ENCODE measurements at places on chromosomes 4 and X.
A peak's percentile ranks its signal among the peaks of the same experiment; 100 is the strongest.

DNA sequence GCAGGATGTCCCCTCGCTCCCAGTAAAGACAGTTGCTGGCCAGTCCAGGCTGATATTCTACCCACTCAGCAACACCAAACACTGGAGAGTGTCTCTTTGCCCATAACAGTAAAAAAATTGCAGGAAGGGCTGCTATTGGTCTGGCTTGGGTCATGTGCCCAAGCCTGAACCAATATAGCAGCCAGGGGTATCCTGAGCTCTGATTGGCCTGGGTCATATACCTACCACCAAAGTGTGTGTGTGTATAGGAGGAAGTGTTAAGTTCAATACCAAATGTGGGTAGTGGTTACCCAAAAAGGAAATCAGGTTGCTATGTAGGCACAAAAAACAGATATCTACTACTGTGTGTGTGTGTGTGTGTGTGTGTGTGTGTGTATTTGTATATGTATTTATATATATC is 373.2 kb downstream of the BCOR start:
- no peak for DNase-seq

DNA sequence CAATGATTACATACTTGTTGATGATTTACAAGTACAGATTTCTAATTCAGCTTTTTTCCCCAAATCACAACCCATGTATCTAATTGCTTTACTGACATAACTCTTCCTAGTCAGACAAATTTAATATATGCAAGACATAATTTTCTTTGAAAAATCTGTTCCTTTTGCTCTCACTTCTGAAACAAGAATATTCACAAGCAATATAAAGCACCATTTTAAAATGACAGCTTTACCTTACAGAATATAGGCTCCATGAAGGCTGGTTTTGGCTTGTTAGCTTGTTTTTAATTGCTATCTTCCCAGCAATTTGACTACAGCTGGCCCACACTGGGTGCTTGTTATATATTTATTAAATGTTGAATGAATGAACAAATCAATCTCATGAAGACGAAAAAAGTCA is 24.5 kb downstream of the GPM6A start:
- DNase-seq = no peak

DNA sequence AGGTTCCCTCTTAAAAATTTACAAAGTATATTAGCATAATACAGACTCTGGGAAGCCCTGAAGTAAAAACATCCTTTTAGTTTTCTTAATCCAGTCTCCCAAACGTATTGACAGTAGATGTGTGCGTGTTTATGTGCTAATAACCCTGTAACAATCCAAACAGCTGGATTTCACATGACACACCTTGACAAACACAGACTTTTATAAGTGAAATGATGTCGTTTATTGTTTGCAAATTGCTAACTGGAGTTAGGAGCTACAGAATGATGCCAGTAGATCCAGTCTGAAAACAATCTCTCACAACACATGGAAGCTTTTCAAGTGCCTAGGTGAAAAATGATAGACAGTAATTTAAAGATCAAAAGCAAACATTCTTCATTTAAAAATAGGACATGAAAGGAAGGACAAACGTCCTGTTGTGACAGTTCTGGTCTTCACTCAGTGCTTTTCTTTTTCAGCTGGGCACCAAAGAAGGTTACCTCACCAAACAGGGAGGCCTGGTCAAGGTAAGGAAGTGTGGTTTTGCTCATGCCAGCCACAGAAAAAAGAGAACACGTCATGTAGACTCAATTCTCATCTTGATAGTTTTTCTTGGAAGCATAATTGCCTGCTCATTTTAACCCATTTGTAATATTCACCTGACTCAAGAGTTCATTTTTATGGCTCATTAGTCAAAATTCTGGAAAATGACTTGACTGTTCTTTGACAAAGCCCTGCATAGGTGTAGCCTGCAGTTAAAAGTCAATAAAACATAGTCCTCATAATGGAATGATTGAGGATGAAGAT is 32.9 kb downstream of the LAMTOR3 start:
- DNase-seq = no peak

DNA sequence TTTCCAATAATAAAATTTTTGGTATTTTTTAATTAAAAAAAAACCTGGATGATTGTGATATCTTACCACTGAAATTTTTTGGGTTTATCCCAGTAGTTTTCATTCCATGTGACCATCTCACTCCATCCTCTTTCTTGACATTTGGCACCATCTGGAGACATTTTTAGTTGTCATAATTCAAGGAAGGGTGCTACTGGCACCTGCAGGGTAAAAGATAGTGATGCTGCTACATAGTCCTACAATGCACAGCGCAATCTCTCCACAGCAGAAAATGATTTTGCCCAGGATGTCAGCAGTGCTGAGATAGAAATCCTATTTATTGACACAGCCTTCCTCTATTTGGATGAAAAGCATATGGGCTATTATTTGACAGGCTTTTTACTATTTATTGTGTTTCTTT is 79.3 kb downstream of the RBPJ start:
- DNase-seq = no peak

GRCh38 chrX:25389266-25389665 is 373.5 kb upstream of the ARX start:
- no peak for DNase-seq

DNA sequence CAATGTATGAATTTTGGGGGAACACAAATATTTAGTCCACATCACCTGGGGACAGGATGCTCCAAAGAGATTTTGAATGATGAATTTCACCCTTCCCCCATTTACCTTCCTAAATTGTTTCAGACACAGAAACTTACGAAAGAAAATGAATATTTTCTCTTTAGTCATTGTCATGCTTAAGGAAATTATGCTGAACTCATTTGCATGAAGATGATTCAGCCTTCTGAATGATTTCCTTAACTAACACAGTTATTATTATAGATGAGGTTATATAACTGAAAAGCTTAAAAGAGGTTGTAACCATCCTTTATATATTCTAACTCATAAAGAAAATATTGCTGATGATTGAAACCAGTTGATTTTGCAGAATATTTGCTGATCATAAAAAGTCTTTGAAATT is 61.1 kb downstream of the KCNIP4 start:
- no peak for DNase-seq

DNA sequence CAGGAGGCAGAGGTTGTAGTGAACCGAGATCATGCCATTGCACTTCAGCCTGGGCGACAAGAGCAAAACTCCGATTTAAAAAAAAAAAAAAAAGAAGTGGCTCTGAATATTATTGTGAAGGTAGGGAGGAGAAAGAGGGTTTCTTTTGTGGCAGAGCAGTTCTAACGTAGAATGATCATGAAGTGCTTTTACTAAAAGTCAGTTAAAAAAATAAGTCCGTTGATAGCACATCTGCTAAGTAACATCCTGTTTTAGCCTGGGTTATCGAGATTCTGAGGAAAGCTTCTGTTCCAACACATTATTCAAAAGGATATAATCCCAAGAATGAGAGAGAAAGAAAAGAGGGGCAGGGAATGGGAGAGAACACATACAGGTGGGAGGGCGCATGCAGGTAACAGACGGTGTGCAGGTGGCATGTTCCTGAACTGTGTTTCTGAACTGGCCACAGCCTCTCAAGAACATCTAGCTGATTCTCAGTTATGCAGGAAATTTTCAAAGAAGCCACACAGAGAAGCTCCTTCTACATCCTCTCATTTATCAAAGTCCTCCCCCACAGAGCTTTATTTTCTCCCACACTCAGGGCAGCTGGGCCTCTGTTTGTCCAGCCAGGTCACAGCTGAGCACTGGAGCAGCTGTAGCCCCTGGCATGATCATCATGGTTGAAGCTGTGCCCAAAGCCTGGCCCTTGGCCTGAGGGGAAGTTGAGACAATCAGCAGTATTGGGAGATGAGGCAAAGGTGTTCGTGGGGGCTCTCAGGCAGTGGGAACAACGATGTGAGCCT is 342.3 kb downstream of the ZNF674 start:
- DNase-seq = no peak

DNA sequence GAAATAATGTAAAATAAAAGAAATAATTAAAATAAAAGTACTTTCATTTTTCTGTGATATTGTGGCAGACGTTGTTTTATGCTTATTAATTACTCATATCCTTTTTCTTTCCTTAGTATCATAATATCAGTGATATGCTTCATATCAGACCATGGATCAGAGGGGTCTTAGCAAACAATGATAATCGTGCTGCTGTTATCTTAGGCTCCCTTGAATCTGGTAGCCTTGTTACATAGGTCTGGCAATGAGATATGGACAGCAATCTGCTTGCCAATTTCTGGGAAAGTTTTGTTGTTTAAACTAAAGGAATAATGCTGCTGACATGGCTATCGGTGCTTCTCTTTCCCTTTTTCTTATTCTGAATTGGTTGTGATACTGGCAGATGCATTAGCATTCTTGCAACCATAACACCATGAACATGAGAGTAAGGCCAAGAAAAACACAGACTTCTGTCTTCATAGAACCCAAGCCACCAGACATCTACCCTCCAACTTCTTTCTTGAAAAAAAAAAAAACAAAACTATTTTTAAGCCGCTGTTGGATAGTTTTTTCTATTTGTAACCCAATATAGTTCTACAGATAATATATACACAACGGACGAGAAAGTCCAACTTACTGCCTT is 16.4 kb downstream of the EPHA5 start:
- no peak for DNase-seq

- no peak for DNase-seq
Measured at GRCh38 chrX:128464116-128464515, 411.9 kb upstream of the ACTRT1 start.

- peak; percentile 80 for DNase-seq
Measured at GRCh38 chr4:124640022-124640730, 72.4 kb downstream of the ANKRD50 start.

DNA sequence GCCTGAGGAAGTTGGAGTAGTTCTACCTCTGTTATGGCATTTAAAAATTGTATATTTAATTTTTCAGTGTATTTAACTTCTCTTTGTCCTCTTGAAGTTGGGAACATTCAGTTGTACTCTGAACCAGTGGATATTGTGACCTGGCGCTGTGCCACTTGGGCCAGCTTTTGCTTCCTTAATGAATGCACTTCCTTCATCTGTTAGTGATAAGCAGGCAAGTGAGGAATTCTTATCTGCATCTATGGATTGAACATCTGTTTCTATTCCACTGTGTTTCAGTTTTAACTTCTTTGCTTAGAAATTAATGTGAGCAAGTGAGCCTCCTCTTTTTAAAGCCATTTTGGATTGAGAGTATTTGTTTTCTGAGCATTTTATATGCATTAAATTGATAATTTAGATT is 128.3 kb downstream of the UCHL1 start:
- no peak for DNase-seq

DNA sequence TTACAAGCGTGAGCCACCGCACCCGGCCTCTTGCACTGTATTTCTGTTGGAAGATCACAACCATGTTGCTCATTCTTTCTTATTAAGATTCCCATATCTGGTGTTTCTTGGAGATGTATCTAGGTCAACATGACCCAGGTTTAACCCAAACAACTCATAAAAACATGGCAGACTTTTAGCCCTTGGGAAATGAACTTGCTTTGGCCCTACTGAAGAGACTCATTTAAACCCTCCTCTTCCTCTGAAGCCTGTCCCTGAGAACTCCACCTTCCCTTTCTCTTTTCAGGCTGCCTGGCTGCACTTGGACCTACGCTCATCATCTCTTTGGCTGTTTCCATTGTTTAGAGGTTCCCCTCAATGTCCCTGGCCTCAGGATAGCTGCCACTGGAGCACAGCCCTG is 22.8 kb upstream of the OPN1LW start:
- no peak for DNase-seq

DNA sequence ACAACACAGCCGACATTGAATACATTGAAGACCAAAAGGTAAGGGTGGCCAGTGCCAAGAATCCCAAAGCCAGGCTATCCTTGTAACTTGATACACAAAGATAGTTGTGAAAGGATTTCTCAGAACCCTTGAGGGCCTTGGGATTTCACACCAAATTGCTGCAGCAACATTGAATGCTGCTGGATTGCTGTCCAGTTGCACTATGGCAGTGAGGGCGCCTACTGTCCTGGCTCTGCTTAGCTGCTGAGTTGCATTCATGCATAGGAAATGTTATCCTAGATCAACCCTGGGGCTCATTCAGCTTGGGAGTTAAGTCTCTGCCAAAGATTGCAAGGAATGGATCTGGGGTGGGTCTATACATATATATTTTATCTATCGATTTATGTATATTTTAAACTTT is 38.7 kb downstream of the LONRF3 start:
- DNase-seq = no peak

GRCh38 chrX:78979789-78980464 is 34.7 kb downstream of the P2RY10 start:
- DNase-seq = no peak

- no peak for DNase-seq
Measured at GRCh38 chr4:99642725-99643489, 14.7 kb downstream of the C4orf54 start.

DNA sequence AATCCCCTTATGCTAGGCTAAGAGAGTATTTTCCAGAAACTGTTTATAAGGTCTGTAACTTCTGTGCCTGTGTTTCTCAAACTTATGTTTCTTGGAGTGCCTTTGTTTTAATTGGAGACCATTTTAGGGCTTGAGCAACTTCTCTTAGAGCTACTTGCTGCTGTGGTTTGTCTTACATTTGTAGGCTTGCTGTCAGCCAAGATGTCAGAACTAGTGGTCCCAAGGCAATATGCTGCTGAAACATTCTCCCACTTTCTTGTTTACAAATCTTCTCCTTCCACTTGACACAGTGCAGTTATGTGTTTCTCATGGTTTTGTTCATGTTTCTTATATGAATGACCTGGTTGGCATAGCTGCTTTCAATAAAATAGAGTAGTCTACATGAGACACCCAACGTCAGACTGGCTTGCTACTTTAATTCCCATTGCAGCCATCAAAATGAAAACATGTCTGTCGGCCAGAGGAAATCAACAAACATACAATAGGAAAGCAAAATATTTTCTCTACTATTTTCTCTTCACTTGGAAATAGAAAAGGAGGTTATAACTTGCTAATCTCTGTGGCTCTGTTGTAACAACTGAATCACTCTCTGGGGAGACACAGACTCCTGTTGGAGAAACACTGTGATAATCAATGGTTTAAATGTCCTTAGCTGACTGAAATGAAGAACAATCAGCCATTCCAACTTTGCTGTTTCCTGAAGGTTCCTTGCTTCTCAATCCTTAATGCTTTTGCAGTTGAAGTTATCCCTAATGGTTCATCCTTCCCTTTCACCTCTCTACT is 426.4 kb downstream of the PDGFC start:
- DNase-seq = no peak

DNA sequence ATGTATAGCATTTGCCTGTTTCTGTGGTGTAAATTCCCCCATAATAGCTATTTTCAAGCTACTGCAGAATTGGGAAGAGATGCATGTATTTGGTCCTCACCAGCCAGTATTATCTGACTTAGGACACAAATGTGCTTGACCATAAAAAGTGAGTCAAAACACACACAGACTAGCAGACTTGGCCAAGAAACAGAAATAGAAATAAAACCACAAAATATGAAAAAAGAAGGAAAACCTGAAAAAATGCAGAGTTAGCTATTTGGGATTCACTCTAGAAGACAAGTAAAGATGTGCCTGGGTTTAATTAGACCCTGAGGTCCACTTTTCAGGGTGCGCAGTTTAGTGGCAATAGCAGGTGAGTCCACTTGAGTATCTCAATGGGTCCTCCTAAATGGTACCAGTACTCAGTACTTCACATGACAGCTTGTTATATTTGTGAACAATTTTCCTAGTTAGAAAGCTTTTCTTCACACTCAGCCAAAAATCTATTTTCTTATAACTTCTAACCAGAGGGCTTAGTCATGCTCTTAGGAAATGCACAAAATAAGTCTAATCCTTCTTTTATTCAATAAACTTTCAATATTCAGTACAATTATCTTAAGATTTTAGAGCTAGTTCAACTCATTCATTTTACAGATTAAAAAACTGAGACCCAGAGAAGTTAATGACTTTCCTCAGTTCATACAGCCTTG is 108.7 kb upstream of the JADE1 start:
- DNase-seq = no peak
